Hindlimb muscle (tissue), 1 donor: ENCODE measurements at places on chromosomes 3 and 15. TPM values are rescaled to one million over a fixed set of nuclear protein-coding genes. Genes with fewer than 3 reads are reported as not detected.

Gene SCAANT1
- 1.1 TPM for polyA plus RNA-seq

Gene NEO1
- polyA plus RNA-seq: 40.2 TPM

Gene LIPH
- polyA plus RNA-seq: 0.25 TPM

Gene RTP3
- polyA plus RNA-seq: 0.25 TPM

Gene HTR3E
- polyA plus RNA-seq: 0.14 TPM

Gene ECE2
- not detected for polyA plus RNA-seq

GRCh38 chr3:70247955-70248354, 64.5 kb downstream of the MDFIC2 start:
- DNase-seq: no peak

DNA sequence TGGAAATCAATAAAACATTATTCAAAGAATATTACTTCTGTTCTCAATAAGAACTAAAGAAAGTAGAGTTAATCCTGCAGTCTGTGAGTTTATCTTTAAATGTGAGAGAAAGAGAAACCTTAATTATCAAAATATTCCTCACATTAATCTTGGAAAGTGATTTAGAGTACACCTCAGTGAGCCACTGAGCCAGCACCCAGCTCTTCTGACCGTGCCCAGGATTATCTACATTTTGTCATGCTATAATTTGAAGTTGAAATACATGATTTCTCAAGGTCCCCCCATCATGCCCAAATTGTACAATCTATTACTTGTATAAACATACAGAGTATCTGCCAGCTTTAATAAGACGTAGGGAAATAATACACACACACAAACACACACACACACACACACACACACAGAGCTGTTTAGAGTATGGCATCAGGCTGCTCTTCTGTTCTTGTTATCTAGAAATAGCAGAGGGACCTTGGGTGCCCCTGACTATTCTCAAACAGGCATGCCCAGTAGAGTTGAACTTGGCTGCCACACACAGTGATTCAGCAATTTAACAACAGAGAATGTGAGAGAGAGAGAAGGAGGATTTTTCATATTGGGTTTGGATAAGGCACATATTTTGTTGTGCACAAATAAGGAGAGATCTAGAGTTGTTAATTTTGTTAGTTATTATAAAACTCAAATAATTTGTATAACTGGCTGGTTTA, 74.4 kb downstream of the P2RY1 start:
- DNase-seq: no peak

GRCh38 chr3:187255314-187255713, 36.2 kb downstream of the MASP1 start:
- no peak for DNase-seq

DNA sequence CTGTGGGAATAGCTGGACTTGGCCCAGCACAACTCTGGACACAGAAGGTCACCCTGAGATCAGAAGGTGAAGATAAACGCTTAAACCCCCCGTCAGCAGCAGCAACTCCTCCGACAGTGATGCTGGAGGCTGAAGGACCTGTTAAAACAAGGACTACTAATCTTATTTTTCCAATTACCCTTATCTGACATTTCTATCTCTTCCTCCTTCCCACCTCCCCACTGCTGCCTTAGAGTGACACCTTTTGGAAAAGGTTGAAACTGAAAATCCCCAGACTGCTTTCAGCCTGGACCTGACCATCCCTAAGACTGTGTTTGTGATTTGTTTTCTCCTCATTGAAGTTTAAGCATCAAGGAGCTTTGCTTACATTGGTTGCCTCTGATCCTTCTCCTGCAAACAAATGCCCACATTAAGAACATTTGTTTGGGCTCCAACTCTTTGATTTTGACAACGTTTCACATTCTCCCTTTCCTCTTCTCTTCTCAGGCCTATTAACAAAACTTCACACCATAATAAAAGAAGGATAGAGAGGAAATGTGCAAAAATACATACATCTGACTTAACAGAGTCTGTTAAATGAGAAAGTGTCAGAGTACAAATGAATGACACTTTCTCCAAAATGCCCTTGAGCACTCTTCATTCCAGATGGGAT, 410.6 kb upstream of the WNT5A start:
- DNase-seq: no peak

DNA sequence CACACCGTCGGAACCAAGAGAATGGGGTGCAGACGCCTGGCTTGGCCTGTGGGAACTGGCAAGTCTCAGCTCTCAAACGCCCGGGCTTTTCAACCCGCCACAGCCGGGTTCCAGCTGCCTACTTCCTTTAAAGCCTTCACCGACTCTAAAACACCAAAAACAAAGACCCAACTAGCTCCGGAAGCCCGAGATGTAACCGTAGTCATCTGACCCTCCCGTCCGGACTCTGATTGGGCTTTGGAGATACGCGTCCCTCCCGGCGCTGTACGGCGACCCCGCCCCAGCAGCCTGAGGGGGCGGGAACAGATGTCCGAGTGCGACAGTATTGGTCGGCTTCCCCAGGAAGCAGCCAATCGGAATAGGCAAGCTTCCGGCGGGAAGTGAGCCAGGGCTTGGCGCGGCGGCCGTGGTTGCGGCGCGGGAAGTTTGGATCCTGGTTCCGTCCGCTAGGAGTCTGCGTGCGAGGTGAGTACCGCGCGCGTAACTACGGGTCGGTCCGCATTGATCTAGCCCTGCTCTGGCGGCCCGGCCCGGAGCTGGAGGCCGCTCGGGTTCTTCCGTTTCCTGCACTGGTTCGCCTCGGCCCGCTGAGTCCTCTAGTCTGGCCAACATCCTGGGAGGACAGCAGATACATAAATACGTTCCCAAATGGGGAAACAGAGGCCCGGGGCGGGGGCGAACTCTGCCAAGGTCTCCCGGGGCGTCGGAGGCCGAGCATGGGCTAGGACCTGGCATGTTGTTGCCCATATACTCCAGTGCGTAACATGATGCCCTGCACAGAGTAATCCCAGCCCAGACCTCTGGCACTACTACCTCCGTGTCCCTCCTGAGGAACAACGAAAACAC, at the start of gene BLM:
TSS of gene BLM (plus strand) at position 371 of the 846 bp plus-strand sequence. CDS start 30,047 bp downstream, outside the sequence.
- DNase-seq: peak; percentile 98
